NCI-H187 (cell line): ENCODE measurements at places on chromosomes 3 and 15.

- DNase-seq, result no peak
These were observed 13.8 kb downstream of the SPRED1 start for GRCh38 chr15:38266247-38266986.

DNA sequence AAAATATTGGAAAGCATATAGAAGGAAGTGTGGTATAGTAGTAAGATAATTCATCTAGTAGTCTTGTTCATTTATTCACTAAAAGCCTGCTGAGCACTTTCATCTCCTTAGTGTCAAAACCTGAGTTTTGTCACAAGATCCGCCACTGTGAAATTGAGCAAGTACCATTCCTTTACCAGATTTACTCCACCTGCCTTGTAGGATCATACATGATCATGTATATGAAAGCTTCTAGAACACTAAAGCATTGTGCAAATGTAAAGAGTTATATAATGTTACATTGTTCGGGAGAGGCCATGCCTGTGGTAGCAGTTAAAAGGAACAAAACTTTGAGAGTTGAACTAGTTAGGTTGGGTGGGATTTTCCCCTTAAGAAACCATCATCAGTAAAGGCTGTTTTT lies 35.0 kb downstream of the UBE2E2 start:
- no peak for DNase-seq

- DNase-seq, result no peak
These were observed 42.0 kb upstream of the MEIS2 start for GRCh38 chr15:37142371-37142770.

GRCh38 chr3:30319713-30320112 lies 286.7 kb upstream of the TGFBR2 start:
- no peak for DNase-seq

- DNase-seq, result no peak
These were observed 79.2 kb downstream of the IL1RAP start for GRCh38 chr3:190593075-190593474.

DNA sequence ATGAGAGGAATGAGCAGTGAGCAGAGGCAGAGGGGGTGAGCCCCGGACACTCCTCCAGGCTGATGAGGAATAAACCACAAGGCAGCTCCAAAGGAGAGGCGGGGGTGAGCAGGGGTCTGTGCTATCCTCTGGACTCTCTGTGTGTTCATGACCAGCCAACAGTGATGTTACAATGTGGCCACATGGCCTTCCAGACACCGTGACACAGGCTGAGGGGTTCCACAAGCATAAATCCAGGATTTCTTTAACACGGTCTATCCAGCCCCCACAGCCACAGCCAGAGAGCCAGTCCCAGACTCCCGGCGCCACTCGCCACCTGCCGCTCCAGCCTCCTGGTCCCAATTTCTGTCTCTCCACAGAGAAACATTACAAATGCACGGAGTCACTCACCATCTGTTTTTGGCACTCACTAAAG lies 24.4 kb downstream of the XXYLT1 start:
- no peak for DNase-seq

- DNase-seq, result no peak
These were observed 782.0 kb downstream of the EPHA3 start for GRCh38 chr3:89889386-89889785.

GRCh38 chr3:52874864-52875587 lies 22.3 kb downstream of the STIMATE start:
- DNase-seq, result no peak
